Forelimb muscle (tissue), 1 donor: ENCODE measurements at places on chromosomes 1 and 21. TPM values are rescaled to one million over a fixed set of nuclear protein-coding genes. Genes with fewer than 3 reads are reported as not detected.

The AQP10 gene
- polyA plus RNA-seq: not detected

The ANGPTL7 gene
- polyA plus RNA-seq: 1.3 TPM

The SPRR1B gene
- polyA plus RNA-seq: not detected

DNA sequence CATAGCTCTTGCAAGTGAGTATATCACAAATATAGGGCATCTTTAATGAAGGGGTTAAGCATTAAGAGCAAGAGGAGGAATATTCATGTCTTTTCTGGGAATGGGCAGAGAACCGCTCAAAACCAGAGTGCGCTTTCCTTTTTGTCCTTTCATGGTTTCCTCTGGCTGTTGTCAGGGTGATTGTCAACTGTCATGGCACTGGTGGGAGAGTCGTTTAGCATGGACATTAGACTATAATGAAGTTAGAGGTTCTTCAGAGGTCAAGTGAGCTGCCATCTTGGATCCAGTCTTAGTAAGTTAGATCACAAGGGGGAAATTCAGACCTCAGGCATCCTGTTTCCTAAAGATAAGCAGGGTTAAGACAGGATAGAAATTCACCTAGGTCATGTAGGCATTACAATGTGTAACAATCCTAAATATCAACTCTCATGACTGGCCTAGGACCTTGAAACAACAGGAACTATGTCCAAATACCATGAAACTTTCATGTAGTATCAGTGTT, 12.1 kb upstream of the COA6 start:
- DNase-seq: no peak
